ENCODE measurements at places on chromosomes 6 and 20.

GRCh38 chr6:157982102-157982562 lies 469 bp downstream of the SYNJ2 start:
- DNase-seq: peak; percentile 40

DNA sequence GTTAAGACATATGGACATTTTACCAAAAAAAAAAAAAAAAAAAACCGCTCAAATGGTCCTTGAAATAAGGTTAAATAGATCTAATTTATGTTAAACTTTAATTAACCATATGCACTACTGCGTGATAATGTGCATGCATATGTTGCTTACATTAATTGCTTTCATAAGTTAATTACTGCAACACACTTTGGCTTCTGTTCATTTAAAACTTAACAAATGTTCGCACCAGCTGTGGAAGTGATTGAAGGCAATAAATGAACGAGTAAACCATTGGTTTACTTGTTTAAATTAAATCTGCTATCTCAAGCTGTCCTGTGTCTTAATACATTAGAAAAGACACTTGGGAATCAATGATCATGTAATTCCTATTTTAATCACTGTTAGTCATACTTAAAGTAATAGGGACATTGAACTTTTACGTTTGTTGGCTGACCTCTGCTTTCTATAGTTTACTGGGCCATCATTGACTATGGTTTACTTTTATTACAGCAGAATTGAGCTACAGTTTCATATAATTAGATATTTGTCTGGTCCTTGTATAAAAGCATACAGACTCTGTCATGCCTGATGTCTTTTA lies 294.7 kb downstream of the KHDC1L start:
- no peak for DNase-seq

GRCh38 chr6:134331256-134331655 lies 13.3 kb upstream of the SGK1 start:
- DNase-seq: no peak

DNA sequence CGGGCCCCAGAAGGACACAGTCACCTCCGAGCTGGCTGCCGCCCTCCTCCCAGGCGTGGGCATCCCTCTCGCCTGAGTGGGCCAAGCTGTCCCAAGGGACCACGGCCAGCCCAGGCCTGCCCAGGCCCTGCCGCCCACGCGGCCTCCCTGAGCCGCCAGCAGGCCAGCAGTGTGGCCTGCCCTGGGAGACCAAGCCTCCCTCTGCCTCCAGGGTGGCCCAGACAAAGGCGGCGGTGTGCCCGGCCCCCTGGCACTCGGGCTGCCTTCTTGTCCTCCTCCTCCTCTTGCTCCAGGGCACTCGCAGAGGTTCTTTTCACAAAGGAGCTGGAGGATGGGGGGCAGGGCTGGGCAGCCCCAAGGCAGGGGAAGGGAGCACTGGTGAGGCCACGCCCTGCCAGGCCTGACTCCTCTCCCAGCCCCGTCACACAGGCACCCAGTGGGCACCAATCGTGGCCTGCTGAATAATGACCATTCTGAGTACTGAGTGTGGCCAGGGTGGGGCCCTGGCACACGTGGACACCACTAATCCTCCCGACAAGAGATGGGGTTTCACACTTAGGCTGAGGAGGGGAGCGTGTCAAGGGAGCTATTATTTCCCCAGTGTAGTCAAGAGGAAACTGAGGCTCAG lies 25.3 kb downstream of the NOL4L start:
- no peak for DNase-seq

- no peak for DNase-seq
These were observed 229.1 kb downstream of the PLCB1 start for GRCh38 chr20:8361006-8361652.

- no peak for DNase-seq
These were observed 4.7 kb upstream of the MAP3K4 start for GRCh38 chr6:160986851-160987250.

DNA sequence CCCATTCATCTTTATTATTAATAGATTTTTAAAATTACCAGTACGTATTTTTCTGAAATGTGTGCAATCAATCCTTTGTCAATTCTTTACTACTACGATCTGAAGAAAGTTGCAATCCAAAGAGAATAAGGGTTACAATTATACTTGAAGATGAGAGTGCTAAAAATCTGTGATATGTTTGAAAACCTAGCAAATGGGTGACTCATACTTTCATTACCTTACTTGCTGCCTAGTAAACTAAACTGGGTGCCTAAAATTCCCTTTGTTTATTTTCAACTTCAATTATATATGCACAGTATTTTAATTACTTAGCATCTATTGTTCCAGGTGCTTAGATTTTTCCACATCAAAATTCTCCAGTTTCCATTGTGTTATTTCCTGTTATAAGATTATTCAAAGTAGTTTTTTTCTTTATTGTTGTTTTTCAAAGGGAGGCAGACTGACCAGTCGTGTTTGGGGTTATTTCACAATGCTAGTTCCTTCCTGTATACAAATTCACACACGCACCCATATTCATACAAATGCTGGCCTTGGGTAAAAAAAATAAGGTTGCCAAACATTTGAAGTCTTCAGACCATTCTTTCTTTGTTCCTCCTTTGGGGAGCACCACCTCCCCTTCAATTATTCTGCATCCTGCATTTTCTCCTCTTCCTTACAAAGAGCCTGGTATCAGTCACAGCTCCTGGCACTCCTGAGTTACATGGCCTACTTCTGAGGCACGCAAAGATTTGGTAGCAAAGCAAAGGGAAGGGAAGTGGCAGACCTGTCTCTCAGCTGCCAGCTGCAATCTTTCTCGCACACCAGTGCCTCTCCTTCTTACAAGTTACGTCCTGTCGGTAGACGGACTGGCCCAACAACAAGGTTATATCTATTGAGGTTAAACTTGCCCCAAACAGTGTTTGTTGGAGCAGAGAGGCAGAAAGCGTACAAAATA lies 16.2 kb upstream of the FAM135A start:
- DNase-seq: no peak

DNA sequence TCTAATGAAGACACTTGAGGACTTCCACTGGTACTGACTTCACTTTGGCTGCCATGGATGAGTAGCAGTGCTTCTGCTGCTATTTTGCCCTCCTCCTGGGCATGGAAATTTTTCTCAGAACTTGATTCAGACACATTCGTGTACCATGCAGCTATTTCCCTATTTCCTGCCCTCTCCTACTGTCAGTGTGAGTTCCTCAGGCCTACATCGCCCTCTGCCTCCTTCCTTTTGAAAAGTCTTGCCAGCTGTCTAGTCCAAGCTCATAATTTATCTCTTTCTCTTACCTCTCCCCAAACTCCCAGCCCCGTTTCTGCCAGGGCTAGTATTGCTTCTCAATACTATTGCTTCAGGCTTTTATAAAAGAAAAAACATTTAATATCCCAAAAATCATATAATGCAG lies 470.2 kb downstream of the ADGRB3 start:
- DNase-seq: no peak

- DNase-seq: no peak
These were observed 280.5 kb downstream of the CLVS2 start for GRCh38 chr6:123276546-123276980.

DNA sequence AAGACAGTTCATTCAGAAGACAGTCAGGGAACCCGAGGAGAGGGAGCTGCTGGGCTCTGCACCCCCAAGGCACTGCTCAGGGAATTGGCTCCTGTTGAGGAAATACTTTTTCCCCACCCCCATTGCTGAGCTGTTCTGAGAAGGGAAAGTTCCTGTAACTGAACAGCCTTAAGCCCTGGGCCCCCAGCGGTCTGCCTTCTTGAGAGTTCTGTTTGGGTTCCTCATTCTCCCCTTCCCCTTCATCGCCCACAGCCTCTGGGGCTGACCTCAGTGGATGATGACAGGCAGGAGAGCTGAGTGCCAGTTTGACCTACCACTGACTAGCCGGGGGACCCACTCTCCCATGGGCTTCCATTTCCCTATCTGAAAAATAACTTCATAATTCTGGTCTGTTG lies 10.7 kb downstream of the HCK start:
- no peak for DNase-seq

DNA sequence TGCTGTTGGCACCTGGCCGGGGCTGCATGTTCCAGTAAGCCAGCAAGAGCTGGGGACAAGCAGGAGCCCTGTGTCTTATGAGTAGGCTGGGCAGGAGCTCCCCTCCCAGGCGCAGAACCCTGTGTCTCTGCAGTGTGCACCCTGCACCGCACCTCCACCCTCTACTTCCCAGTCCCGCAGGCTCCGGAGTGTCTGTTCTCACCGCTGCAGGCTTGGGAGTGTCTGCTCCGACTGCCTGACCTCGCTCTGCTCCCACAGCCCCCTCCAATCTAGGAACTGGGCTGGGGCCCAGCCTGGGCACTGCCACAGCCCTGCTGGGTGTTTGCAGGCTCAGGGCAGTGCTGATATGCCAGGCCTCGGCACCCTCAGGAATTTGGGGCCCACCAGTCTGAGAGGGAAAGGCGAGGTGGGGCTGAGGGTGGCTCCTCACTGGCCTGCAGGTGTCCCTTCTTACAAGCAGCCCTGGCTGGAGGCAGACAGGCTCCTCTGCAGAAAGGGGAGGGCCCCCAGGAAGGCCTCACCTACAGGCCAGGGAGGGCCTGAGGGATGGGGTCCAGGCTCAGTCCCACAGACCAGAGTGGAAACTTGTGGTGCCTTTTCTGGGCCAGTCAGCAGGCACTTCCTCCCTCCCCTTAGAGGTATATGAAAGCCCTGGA lies 871.6 kb upstream of the GJE1 start:
- no peak for DNase-seq

DNA sequence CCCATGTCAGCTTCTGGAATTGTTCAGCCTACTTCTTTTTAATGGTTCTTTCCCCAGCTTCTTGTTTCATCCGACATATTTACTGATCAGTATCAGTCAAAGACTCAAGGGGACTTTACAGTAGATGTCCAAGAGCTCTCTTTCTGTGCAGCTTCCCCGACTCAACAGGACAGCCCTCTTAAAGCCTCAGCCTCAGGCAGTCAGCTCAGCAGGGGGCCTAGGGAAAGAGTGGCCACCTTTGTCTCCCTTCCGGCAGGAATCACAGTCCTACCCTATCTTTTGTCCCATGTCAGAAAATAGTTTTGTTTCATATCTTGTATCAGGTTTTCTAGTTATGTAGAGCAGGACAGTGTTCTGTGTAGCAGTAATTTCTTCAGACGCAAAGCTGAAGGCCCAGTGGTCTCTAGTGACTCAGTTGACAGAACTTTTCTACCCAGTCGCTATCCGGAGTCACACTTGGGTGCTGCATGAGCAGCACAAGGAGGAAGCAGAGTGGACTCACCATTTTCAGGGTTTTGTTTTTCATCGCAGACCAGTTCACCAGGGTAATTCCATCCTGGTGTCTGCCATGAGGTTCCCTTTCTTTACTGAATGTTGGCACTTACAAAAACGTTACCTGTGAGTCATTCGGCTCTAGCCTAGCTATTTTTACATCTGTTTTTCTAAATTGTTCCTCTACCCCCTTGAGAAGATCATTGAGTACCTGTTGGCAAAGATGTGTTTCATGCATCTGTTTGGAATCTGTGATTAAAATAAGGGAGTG lies 47.7 kb downstream of the SPATA2 start:
- no peak for DNase-seq

GRCh38 chr20:44702776-44703175 lies 12.4 kb upstream of the CCN5 start:
- DNase-seq: peak; percentile 69

DNA sequence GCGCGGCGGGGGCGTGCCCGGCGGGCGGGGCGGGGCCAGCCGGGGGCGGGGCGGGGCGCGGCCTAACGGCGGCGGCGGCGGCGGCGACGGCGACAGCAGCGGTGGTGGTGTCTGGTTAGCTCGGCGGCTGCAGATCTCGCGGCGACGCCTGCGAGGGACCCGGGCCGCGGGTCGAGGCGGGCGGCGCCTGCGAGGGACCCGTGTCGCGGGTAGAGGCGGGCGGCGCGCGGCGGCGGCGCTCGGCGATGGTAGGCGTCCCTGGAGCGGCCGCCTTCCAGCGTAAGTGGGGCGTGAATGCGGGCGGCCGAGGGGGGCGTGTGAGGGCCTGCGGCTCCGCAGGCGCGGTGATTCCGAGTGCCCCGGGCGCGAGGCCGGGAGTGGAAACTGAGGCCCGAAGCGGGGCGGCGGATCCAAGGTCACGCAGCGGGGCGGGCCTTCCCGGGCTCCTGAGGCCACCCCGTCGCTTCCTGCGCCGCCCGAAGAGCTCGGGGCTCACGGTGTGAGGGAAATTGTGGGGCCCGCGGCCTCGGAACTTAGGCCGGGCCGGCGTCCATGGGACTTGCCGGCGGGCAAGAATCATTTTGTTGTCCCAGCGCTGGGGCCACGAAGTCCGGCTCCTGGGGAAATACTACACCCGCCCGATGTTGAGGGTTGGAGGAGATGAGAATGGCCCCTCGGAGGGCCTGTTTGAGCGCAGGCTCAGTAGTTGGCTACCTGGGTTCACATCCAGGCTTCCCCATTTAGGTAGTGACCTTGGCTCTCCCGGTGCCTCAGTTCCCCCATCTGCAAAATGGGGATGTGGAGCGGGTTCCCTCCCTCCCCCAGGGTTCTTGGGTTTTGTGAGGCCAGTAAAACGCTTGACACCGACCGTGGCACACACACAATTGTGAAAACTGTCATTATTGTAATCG lies at the start of gene CBFA2T2:
Gene CBFA2T2 (plus strand): TSS at position 74 of the 911 bp plus-strand sequence. CDS start 172 bp downstream, at position 246.
- no peak for DNase-seq

- no peak for DNase-seq
These were observed 6.2 kb downstream of the LRRC1 start for GRCh38 chr6:53801022-53801421.

DNA sequence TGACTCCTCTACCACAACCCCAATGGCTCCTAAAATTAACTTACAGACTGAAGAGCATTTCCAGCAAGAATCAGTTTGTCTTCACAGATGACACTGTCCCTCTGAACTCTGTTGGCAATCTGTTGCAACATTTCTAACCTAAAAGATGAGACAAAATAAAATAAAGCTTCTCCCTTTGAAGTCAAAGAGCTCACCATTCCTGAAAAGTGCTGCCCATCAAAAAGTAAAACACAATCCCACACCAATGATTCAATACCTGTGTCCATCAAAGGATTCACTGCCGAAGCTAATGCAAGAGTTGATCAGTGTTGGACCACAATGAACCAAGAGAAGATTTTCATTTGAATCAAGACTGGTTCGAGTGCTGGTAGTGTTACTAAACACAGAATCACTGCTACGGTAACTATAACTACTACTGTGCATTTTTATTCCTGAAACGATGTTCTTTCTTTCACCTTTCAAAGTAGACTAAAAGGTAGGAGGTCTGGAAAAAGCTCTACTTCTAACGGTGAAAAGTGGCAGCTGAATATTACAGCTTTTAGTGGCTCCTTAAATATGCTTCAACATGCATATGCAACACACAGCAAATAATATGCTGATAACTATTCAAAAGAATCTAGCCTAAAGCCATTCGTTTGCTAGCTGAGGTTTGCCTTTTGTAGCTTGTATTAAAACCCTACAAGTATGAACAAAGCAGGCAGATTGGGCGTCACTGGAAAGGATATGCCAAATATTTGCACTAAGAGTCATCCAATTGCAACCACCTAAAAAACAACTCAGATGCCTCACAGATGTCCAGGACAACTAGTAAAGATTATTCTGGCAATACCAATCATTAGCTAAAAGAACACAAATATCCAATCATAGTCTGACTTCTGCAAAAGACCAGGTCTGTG lies at the start of gene DST:
Gene DST (minus strand): TSS at position 524 of the 896 bp plus-strand sequence.
- DNase-seq: no peak

DNA sequence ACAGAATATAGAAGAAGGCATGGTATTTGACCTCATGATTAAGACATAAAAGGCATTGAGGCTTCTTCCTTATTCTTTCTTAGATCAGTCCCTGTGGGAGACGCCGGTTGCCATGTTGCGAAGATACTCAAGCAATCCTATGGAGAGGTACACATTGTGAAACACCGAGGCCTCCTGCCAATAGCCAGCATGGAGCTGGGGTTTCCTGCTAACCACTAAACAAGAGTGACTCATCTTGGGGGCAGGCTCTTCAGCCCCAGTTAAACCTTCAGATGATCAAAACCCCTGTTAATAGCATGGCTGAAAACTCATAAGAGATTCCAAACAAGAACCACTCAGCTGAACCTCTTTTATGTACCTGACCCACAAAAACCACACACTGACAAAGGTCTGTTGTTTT lies 478.8 kb downstream of the CD83 start:
- no peak for DNase-seq

Data from NCI-H1092 (cell line).